Naive B cell (primary cell): ENCODE measurements at places on chromosomes 2 and 18. TPM values are rescaled to one million over a fixed set of nuclear protein-coding genes. Genes with fewer than 3 reads are reported as not detected.

SLC11A1 gene
- polyA plus RNA-seq = 1.2 TPM

ADGRF3 gene
- 0.22 TPM for polyA plus RNA-seq

- no peaks in the 10 kb centered on the region for H3K27me3 ChIP-seq
- peak overlapping the region; percentile 72 for H3K27ac ChIP-seq
- no peak overlapping the region for H3K4me3 ChIP-seq
- DNase-seq = no peak
- peaks cover 51% of the 10 kb centered on the region for H3K4me1 ChIP-seq
Measured at GRCh38 chr2:46954951-46955571, 39.5 kb upstream of the MCFD2 start.

GRCh38 chr2:132468821-132469675 is 52.4 kb downstream of the GPR39 start:
- no peak overlapping the region for H3K4me3 ChIP-seq
- no peak overlapping the region for H3K27ac ChIP-seq
- no peaks in the 10 kb centered on the region for H3K4me1 ChIP-seq

DNA sequence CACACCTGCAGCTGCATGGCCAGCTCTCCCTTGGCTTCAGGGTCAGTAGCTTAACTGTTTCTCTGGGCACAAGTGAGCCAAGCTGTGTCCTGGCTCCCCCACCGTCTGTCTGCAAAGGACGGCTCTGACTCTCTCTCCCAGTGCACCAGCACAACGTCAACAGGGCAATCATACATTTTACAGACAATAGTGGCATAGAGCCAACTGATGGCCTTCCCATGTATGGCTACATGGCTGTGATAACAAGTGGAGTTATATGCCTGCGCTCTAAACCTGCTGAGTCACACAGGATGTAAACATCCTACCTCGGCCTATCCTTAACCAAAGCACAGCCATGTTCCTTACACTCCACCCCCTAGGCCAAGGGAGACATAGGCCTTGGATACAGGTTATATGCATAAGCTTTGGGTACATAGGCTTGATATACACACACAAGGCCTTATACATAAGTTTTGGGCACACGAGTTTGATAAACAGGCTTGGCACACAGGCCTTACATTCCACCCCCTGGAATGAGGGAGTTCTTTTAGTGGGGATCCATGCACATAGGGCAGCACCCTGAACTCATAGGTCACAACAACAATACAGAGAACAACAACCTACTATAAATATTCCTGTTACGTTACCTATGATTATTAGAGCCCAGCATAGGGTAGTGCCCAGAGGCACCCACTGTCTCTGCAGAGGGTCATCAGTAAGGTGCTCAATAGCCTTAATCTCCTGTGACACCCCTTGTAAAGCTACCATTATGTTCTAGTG is 17.7 kb downstream of the PHOSPHO2 start:
- no peaks in the 10 kb centered on the region for H3K27me3 ChIP-seq
- H3K36me3 ChIP-seq = peaks cover 9% of the 10 kb centered on the region
- H3K4me3 ChIP-seq = no peak overlapping the region
- DNase-seq = no peak

DNA sequence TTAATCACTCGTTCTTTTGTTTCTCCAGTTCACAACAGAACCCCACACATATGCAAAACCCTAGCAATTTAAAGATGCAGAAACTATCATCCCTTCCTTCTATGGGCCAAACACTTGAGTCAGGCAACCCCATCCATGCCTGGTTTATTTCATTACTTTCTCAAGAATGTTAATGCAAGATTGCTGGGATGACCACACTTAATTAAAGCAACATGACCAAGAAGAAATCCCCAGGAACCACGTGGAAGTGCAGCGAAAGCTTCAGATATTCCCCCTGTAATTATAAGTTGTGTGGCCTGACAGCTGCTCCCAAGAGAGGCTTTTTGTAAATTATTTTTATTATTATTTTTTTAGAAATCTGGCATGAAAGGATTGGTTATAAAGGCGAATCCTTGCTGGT is 246.2 kb upstream of the ID2 start:
- peaks cover 5% of the 10 kb centered on the region for H3K36me3 ChIP-seq
- peaks cover 47% of the 10 kb centered on the region for H3K27me3 ChIP-seq
- no peak for DNase-seq
- no peak overlapping the region for H3K27ac ChIP-seq

- no peak overlapping the region for H3K4me3 ChIP-seq
- H3K36me3 ChIP-seq = no peaks in the 10 kb centered on the region
- no peak for DNase-seq
Measured at GRCh38 chr18:23694637-23695430, 5.6 kb downstream of the LAMA3 start.

DNA sequence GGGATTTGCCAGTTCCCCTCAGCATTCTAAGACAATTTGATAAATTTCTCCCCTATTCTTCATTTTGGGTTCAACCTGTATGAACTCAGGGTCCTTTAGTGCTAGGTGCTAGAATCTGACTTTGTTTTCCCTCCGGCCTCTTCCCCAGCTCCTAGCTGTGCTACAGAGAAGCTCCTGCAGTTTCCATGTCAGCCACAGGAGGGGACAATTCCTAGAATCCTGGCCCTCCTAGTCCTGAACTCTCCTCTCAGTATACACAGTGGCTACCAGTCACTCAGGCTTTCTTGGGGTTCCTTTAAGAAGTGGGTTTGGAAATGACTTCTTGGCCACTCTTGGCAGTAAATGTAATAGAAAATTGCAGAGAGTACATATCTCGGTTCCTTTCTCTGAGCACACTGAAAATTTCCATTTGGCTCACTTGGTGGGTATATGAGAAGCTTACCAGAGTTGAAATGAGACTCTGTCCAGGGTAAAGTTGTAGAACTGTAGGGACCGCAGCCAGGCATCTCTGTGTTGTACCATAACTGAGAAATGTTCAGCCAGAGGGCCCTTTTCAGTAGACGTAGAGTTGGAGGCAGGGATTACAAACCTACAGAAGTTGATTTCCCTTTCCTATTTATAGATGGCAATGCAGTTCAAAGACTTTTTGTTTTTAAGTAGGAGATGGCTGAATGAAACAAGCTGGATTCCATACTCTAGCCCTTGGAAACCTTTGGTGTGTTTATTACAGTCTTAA is 5.0 kb upstream of the CHST10 start:
- no peak overlapping the region for H3K27ac ChIP-seq
- no peaks in the 10 kb centered on the region for H3K36me3 ChIP-seq
- peaks cover 27% of the 10 kb centered on the region for H3K27me3 ChIP-seq

DNA sequence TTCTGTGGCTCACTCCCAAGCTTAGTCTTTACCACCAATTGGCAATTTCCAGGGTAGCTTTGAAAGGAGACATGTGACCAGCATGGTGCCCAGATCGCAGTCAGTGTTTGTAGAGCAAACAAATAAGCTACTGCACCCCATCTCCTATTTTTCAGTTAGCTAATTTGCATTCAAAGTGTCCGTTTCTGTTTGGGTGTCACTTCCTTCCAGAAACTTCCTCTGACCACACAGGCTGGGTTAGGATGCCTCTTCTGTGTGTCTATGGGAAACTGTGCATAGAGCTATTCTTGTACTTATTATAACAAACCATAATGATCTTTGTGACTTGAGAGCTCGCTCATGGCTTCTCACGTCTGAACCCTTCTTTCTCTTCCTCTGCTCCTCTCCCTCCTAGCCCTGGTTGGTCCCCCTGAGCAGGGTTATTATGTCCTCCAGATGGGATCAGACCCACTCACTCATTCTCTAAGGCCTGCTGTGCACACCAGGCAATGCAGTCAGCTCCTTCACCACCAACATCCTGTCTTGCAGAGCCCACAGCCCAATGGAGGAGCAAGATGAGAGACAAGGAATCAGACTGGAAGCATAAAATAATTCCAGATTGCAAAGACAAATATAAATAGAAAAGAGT is 101.2 kb upstream of the ALK start:
- no peaks in the 10 kb centered on the region for H3K27me3 ChIP-seq
- H3K4me3 ChIP-seq = no peak overlapping the region
- H3K27ac ChIP-seq = no peak overlapping the region
- no peak for DNase-seq
- H3K36me3 ChIP-seq = no peaks in the 10 kb centered on the region

DNA sequence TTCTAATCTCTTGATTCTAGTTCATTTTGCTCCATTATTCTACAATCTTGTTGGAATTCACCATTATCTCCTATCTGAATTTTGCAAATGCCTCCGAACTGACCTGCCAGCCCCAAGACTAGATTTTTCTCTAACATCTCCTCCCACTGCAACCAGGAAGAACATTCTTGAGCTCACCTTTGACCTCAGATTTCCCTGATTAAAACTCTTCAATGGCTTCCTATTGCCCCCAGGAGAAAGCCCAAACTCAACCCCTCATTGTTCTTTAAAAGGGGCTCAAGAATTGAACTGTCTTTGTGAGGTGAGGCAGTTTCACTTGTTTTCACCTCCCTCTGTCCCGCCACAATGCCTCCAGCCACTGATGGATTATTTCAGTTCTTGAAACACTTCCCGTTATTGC is 784.6 kb upstream of the ZEB2 start:
- no peak for DNase-seq
- H3K36me3 ChIP-seq = no peaks in the 10 kb centered on the region
- H3K4me1 ChIP-seq = no peaks in the 10 kb centered on the region
- H3K4me3 ChIP-seq = no peak overlapping the region
- no peaks in the 10 kb centered on the region for H3K27me3 ChIP-seq
- no peak overlapping the region for H3K27ac ChIP-seq

- no peaks in the 10 kb centered on the region for H3K36me3 ChIP-seq
- no peaks in the 10 kb centered on the region for H3K27me3 ChIP-seq
- no peak for DNase-seq
- no peaks in the 10 kb centered on the region for H3K4me1 ChIP-seq
Measured at GRCh38 chr2:132538331-132538855, 121.8 kb downstream of the GPR39 start.

GRCh38 chr18:54013452-54013851 is 211.0 kb downstream of the MBD2 start:
- H3K27me3 ChIP-seq = peaks cover 18% of the 10 kb centered on the region
- H3K36me3 ChIP-seq = no peaks in the 10 kb centered on the region
- DNase-seq = no peak
- H3K4me3 ChIP-seq = no peak overlapping the region
- no peak overlapping the region for H3K27ac ChIP-seq
